ENCODE measurements at places on chromosomes 16 and 17.

- no peak overlapping the region for H3K27ac ChIP-seq
- peaks cover 32% of the 10 kb centered on the region for H3K4me1 ChIP-seq
- H3K27me3 ChIP-seq: peaks cover 67% of the 10 kb centered on the region
- no peaks in the 10 kb centered on the region for H3K36me3 ChIP-seq
Measured at GRCh38 chr17:7440834-7441195, 1.5 kb downstream of the FGF11 start.

DNA sequence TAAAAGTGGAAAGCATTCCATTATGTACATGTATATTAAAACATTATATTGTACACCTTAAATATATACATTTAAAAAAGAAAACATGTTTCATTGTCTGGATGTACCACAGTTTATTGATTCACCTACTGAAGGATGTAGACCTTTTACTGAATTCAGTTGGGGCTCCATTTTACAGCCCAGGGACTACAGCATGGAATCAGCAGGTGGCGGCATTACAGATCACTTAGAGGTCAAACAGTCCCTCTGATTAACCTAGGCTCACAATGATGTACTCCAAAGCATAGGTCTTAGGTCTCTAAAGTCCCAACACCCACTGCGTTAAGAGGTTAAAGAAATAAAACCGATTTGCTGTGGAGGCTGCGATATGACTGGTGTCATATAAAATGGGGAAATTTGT is 490.9 kb downstream of the SHISA9 start:
- DNase-seq: no peak
- H3K27me3 ChIP-seq: no peaks in the 10 kb centered on the region
- H3K4me1 ChIP-seq: no peaks in the 10 kb centered on the region
- no peak overlapping the region for H3K27ac ChIP-seq

GRCh38 chr16:64225036-64225435 is 896.8 kb downstream of the CDH11 start:
- H3K4me1 ChIP-seq: no peaks in the 10 kb centered on the region
- H3K27me3 ChIP-seq: no peaks in the 10 kb centered on the region
- no peak for DNase-seq
- H3K4me3 ChIP-seq: no peak overlapping the region
- H3K36me3 ChIP-seq: no peaks in the 10 kb centered on the region

GRCh38 chr17:78176548-78177025 is 8.2 kb downstream of the SYNGR2 start:
- H3K4me1 ChIP-seq: peaks cover 41% of the 10 kb centered on the region
- H3K4me3 ChIP-seq: no peak overlapping the region
- no peak for DNase-seq
- H3K27me3 ChIP-seq: no peaks in the 10 kb centered on the region
- H3K27ac ChIP-seq: no peak overlapping the region

- H3K4me1 ChIP-seq: peaks cover 9% of the 10 kb centered on the region
- no peak overlapping the region for H3K27ac ChIP-seq
- DNase-seq: no peak
- no peak overlapping the region for H3K4me3 ChIP-seq
- H3K27me3 ChIP-seq: no peaks in the 10 kb centered on the region
Measured at GRCh38 chr16:58234831-58235595, 37.1 kb upstream of the CSNK2A2 start.

GRCh38 chr16:22035153-22035552 is 27.2 kb downstream of the MOSMO start:
- no peaks in the 10 kb centered on the region for H3K27me3 ChIP-seq
- no peaks in the 10 kb centered on the region for H3K4me1 ChIP-seq
- no peak for DNase-seq
- no peak overlapping the region for H3K4me3 ChIP-seq
- no peak overlapping the region for H3K27ac ChIP-seq
- no peaks in the 10 kb centered on the region for H3K36me3 ChIP-seq

DNA sequence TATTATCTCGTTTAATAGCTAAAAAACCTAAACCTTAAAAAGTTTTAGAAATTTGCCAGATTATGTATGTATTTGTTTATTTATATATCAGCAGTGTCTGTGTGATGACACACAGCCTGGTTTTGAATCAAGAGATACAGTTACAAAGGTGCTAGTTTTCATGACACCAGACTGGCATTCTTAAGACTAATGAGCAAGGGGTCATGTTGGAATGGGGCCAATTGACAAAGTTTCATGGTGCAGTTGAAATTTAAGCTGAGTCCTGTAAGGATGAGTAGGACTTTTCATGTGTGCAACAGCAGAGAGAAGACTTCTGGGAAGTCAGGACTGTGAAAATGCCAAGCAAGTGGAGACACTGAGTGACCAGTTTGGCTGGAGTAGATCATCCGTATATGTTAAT is 3.2 kb upstream of the KRT10 start:
- no peak overlapping the region for H3K27ac ChIP-seq
- no peak for DNase-seq
- H3K4me3 ChIP-seq: no peak overlapping the region
- no peaks in the 10 kb centered on the region for H3K27me3 ChIP-seq

- H3K4me1 ChIP-seq: peaks cover 49% of the 10 kb centered on the region
- no peaks in the 10 kb centered on the region for H3K27me3 ChIP-seq
- no peak for DNase-seq
- H3K36me3 ChIP-seq: no peaks in the 10 kb centered on the region
Measured at GRCh38 chr16:88920618-88921590, 54.4 kb upstream of the PABPN1L start.

GRCh38 chr17:50347894-50348291 is 2.0 kb downstream of the XYLT2 start:
- H3K27me3 ChIP-seq: no peaks in the 10 kb centered on the region
- H3K36me3 ChIP-seq: no peaks in the 10 kb centered on the region
- no peak for DNase-seq
- peaks cover 34% of the 10 kb centered on the region for H3K4me1 ChIP-seq
- no peak overlapping the region for H3K4me3 ChIP-seq

DNA sequence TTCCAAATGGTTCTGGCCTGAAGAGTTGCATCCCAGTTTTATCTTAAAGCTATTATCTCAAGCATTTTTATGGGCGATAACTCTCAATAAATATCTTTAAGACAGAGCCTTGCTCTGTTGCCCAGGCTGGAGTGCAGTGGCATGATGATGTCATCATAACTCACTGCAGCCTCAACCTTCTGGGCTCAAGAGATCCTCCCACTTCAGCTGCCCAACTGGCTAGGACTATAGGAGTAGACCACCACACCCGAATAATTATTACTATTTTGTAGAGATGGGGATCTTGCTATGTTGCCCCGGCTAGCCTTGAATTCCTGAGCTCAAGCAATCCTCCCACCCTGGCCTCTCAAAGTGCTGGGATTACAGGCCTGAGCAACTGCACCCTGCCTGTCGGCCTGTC is 26.1 kb upstream of the CYTH1 start:
- no peak overlapping the region for H3K27ac ChIP-seq
- peaks cover 94% of the 10 kb centered on the region for H3K36me3 ChIP-seq
- peaks cover 17% of the 10 kb centered on the region for H3K4me1 ChIP-seq
- no peak overlapping the region for H3K4me3 ChIP-seq

GRCh38 chr17:44722254-44722653 is 13.8 kb downstream of the DBF4B start:
- H3K4me1 ChIP-seq: no peaks in the 10 kb centered on the region
- H3K4me3 ChIP-seq: no peak overlapping the region
- no peak overlapping the region for H3K27ac ChIP-seq
- H3K27me3 ChIP-seq: no peaks in the 10 kb centered on the region

- H3K27me3 ChIP-seq: no peaks in the 10 kb centered on the region
- H3K4me3 ChIP-seq: no peak overlapping the region
- no peak for DNase-seq
- peaks cover 46% of the 10 kb centered on the region for H3K4me1 ChIP-seq
Measured at GRCh38 chr16:29668267-29668666, 5.2 kb downstream of the SPN start.

GRCh38 chr17:38729886-38730525 is at the start of gene CISD3:
CISD3 (plus strand) TSS chr17:38730341; CDS start chr17:38730359, 18 bp downstream.
- no peaks in the 10 kb centered on the region for H3K27me3 ChIP-seq
- peaks cover 23% of the 10 kb centered on the region for H3K36me3 ChIP-seq
- peaks cover 18% of the 10 kb centered on the region for H3K4me1 ChIP-seq
- H3K27ac ChIP-seq: peak within 1 kb of the TSS; percentile 85

DNA sequence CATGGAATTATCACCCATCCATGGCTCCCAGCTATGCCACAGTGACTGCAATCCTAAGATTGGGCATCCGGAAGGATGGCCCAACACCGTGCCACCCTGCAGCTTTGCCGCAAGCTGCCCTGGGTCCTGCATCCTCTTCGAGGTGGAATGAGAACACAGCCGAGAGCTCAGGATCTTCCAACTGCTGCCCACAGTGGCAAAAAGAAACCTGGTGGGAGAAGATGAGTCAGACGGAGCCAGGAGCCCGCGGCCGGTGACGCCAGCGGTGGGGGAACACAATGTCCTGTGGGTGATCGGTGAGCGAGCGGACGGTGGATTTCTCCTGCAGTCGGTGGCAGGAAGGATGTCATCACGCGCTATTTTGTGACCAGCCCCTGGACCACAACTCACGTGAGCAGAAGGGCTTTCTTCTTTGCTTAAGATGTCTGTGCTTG is 20.1 kb downstream of the CD7 start:
- H3K27ac ChIP-seq: peak overlapping the region; percentile 88
- peak overlapping the region; percentile 40 for H3K4me3 ChIP-seq
- peak; percentile 94 for DNase-seq
- no peaks in the 10 kb centered on the region for H3K27me3 ChIP-seq
- peaks cover 17% of the 10 kb centered on the region for H3K4me1 ChIP-seq

DNA sequence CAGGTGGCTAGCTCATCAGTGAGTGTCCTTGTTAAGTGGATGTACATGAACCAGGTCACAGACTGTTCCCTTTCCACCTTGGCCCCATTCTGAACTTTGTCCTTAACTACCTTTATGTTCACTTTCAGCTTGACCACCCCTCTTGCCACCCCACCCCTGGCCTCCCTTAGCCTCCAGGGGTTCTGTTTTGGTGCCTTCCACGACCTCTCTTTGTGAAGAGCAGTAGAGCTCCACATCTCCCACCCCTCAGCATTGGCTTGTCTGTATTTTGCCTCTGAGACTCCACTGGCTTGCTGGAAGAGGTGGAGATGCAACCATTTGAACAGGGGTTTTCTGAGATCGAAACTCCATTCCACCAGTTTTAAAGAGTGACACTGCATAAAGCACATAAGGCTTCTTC is 123.5 kb downstream of the RGS9 start:
- no peak overlapping the region for H3K4me3 ChIP-seq
- H3K27ac ChIP-seq: no peak overlapping the region
- no peaks in the 10 kb centered on the region for H3K36me3 ChIP-seq
- no peaks in the 10 kb centered on the region for H3K4me1 ChIP-seq
- DNase-seq: no peak
- no peaks in the 10 kb centered on the region for H3K27me3 ChIP-seq

- DNase-seq: no peak
- no peak overlapping the region for H3K4me3 ChIP-seq
- H3K27ac ChIP-seq: no peak overlapping the region
- H3K27me3 ChIP-seq: no peaks in the 10 kb centered on the region
- H3K36me3 ChIP-seq: no peaks in the 10 kb centered on the region
- H3K4me1 ChIP-seq: peaks cover 15% of the 10 kb centered on the region
Measured at GRCh38 chr17:59890720-59891119, 2.0 kb downstream of the TUBD1 start.

- H3K4me1 ChIP-seq: peaks cover 20% of the 10 kb centered on the region
- DNase-seq: peak; percentile 28
- H3K4me3 ChIP-seq: peak overlapping the region; percentile 35
- no peaks in the 10 kb centered on the region for H3K27me3 ChIP-seq
- H3K36me3 ChIP-seq: no peaks in the 10 kb centered on the region
- peak overlapping the region; percentile 48 for H3K27ac ChIP-seq
Measured at GRCh38 chr17:82844796-82845162, 5.0 kb upstream of the ZNF750 start.

- peak overlapping the region; percentile 90 for H3K27ac ChIP-seq
- H3K27me3 ChIP-seq: no peaks in the 10 kb centered on the region
- H3K4me3 ChIP-seq: peak overlapping the region; percentile 85
- H3K4me1 ChIP-seq: no peaks in the 10 kb centered on the region
- no peaks in the 10 kb centered on the region for H3K36me3 ChIP-seq
- DNase-seq: no peak
Measured at GRCh38 chr17:410543-411401, 58.2 kb upstream of the RPH3AL start.

DNA sequence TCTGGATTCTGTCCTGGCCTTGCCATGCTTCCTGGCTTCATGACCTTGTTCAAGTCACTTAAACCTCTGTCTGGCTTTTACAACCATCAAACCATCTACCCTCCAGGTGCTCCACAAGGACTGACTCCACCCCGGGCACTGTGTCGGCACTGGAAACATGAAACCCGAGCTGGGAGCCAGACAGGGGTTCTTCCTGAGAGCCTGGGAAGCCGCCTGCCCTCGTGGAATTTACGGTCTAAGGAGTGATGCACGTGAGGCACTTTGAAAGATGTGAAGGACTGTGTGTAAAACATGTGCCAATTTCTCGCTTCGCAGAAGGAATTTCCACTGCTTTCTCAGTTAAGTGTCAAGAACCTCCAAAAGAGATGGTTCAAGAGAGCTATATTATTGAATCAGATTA is 11.6 kb downstream of the CDK5R1 start:
- no peak overlapping the region for H3K27ac ChIP-seq
- H3K4me3 ChIP-seq: no peak overlapping the region
- no peak for DNase-seq
- no peaks in the 10 kb centered on the region for H3K27me3 ChIP-seq
- H3K4me1 ChIP-seq: peaks cover 36% of the 10 kb centered on the region

DNA sequence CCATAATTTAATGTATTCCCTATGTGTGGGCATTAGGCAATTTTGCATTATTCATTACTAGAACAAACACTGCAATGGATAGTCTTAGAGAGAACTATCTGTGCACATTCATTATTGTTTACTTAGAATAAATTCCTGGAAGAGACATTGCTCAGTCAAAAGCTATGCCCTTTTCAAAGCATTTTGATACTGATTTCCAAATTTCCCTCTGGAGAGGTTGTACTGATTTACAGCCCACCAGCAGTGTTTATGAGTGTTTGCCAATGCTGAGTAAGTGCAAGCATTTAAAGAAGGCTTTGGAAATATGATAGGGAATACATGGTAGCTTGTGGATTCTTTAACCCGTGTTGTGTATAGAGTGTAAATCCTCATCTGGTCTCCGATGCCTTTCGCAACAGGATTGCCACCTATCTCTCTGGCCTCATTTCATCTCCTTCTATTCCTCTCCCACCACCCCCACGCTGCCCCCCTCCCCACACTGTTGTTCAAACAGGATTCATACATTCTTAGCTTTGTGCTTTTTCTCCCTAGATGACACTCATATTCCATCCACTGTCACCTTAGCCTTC is 33.4 kb upstream of the MMD start:
- H3K27me3 ChIP-seq: no peaks in the 10 kb centered on the region
- H3K36me3 ChIP-seq: no peaks in the 10 kb centered on the region
- no peak for DNase-seq
- H3K27ac ChIP-seq: no peak overlapping the region
- H3K4me1 ChIP-seq: peaks cover 2% of the 10 kb centered on the region

DNA sequence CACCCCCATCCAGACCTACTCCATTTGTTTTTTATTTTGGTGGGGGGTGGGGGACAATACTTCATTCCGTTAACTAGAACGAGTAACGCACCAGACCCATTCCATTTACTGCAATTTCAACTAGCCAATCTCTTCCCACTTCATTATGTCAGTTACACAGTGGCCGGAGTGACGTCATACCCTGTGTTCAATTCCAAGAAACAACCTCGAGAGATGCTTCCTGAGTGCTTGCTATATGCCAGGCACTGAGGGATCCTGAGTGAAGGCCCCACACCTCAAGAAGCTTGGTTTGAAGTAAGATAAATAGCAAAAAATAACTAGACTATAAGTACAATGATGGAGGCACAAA is 9.1 kb upstream of the SIAH1 start:
- no peaks in the 10 kb centered on the region for H3K36me3 ChIP-seq
- no peaks in the 10 kb centered on the region for H3K27me3 ChIP-seq
- no peak for DNase-seq
- H3K4me3 ChIP-seq: no peak overlapping the region
- no peak overlapping the region for H3K27ac ChIP-seq
